B cell (primary cell): ENCODE measurements at places on chromosomes 7 and 10.
A peak's percentile ranks its signal among the peaks of the same experiment; 100 is the strongest.

GRCh38 chr7:123624527-123625183 lies 23.0 kb downstream of the ASB15 start:
- peak; percentile 50 for DNase-seq

- DNase-seq: no peak
Observed at GRCh38 chr10:43354330-43354635, 17.2 kb upstream of the FXYD4 start.

GRCh38 chr10:109588259-109588658 lies 335.1 kb downstream of the XPNPEP1 start:
- no peak for DNase-seq

DNA sequence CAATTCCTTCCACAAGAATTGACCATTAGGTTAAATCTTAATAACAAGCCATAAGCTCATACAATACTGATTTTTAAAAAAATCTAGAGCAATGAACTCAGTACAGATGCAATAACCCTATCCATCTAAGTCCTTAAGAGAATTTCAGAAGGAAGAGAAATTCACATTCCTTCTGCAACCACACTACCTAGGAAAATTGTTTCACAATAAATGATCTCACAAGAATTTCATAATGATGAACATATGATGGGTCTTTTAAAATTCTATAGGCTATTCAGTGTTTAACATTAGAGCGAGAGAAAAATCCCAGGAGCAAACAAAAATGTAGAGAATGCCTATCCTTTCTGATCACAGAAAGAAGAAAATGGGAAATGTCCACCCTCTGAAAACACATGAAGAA lies 70.0 kb upstream of the MAGI2 start:
- no peak for DNase-seq

DNA sequence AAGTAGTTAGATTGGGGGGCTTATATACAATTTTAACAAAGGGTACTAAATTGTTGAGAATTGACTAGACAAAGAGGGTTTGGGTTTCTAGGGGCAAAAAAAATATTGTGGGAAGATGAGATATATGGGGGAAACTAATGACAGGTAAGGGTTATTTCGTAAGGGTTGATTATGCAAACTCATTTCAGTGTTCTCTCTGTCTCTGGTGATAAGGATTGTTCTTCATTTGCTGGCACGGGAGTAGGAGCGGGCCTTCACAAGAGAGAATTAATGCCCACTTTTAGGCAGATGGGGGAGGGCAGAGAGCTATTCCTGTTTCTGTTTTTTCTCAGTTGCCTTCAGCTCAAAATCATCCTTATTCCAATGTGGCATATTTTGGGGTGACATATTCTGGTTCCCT lies 258.4 kb downstream of the EXOC4 start:
- no peak for DNase-seq

DNA sequence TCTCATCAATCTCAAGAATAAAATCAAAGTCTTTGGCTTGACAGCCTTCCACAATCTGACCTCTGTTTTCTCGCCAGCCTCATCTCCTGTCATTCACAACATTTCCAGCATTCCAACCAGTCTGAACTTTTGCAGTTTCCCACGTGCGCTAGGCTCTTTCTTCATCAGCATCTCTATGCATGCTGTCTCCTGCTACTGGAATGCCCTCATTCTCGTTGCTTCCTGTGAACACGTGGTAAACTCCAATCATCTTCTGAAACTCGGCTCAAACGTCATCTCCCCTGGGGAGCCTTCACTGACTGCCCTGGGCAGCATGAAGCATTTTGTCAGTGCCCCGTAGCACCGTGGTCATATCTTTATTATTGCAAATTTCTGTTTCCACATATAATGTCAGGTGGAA lies 12.2 kb upstream of the RSBN1L start:
- DNase-seq: no peak

DNA sequence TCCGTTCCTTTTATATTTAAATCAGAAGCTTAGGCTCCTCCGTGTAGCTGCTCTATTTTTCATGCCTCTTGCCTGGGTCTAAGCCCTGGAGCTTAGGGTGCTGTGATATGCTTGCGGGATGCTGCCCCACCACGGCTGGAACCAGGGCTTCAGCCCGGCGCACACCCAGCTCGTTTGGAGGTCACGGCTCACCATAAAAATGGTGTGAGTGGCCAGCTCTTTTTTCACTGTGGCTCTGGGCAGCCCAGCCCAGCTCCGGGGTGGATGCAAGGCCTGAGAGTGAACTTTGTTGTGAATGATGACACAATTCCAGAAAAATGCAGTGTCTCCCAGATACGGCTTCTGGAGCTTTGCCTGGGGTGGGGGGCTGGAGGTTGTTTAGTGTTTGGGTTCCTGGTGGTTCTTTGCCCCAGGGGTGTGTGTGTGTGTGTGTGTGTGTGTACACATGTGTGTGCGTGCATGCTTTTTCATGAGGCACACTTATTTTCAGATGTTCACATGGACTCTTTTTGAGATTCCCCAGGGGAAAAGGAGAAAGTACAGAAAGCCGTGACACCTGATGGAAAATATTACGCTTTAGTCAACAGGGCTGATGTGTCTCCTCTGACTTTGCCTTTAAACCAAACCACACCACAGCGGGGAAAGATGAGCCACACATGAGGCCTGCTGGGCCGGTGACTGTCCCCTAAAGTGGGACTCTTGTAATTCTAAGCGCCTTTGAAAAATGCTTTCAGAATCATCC lies 46.2 kb downstream of the GRK5 start:
- no peak for DNase-seq
